ENCODE measurements at places on chromosomes 6 and 20. TPM values are rescaled to one million over a fixed set of nuclear protein-coding genes. Genes with fewer than 3 reads are reported as not detected.

GRCh38 chr6:25423358-25423757, 144.2 kb downstream of the CARMIL1 start:
- DNase-seq, result no peak

GRCh38 chr6:42147138-42147562, 4.7 kb upstream of the C6orf132 start:
- no peak for DNase-seq

DNA sequence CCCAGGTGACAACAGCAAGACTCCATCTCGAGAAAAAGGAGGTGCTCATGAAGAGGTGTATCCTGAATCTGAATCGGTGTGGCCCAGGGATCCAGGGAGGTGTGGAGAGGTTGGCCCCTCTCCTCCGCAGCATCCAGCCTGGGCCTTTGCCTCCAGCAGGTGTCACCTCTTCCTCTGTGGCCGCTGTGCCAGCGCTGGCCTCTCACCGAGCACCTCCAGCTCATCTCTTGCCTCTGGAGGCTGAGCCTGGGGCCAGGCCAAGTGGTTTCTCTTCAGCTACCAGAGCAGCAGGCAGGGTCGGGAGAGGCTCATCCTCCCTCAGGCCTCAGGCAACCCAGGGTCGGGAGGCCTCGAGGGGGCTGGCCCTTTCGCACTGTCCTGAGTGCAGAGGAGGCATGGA, 1.2 kb upstream of the COL20A1 start:
- DNase-seq, result no peak

DNA sequence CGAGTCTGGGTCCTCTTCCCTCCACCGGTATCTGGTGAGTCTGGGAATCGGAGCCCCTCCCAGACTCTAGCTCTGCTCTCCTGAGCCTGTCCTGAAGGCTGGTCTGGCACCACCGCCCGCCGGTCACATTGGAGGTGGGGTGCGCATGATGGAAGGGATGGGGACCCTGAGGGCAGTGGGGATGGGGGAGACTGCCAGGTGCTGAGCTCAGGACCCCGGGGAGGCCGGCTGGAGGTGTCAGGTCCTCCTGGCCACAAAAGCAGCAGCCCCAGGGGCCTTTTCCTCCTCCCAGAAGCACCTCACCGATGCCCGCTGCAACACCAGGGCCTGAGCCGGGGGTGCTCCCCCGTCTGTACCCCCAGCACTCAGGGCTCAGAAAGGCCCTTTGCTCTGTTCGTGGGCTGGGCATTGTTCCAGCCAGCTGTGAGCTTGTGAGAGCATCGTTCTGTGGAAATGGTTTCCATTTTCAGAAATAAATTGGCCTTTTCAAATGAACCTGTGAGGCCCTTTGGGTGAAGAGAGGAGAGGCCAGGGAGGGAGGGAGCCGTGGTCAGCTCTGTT, 2.5 kb upstream of the NPBWR2 start:
- DNase-seq, result no peak

- DNase-seq, result no peak
Measured at GRCh38 chr6:7809346-7809745, 83.4 kb downstream of the BMP6 start.

GRCh38 chr6:167150941-167151549, 6.7 kb downstream of the GPR31 start:
- DNase-seq, result peak; percentile 9

GRCh38 chr6:84249724-84250123, 22.3 kb upstream of the CEP162 start:
- DNase-seq, result no peak

DNA sequence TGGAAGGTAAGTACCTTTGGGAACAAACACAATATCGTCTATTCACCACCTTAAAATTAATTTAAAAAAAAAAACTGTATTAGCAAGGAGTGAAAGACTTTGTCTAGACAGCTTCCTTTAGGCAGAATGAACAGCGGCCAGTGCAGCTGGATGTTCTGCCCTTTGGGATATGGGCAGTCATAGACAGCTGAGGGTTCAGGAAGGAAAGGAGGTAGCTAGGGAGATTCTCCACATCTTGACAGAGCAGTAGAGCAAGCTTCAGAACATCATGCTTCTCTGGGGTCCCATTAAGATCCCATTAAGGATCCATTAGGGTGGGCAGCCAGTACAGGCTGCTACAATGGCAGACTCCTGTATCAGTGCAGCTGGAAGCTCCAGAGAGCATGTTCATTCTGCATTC, 46.5 kb upstream of the PLCB4 start:
- DNase-seq, result no peak

GRCh38 chr6:166411271-166411670, 28.5 kb upstream of the MPC1 start:
- peak; percentile 26 for DNase-seq

GRCh38 chr6:81847866-81848265, 95.4 kb upstream of the TENT5A start:
- no peak for DNase-seq

GRCh38 chr6:26175428-26176181, 88.4 kb downstream of the HFE start:
- no peak for DNase-seq

DNA sequence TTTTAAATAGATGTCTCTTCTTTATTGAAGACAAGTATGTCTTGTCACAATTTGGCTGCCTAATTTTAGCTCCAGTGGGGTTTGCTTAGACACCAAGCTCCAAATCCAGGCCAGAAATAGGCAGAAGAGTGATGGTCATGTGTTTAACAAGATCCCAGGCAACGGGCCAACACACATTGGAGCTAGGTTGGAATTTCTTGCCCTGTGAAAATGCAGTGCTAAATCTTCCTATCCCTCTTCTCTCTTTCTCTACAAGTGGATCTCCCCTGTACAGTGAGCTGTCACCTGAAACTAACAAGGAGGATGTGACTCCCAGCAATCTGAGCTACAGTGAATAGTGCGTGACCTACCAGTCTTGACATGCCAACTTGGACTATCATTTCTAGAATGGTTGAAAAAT, 65.3 kb upstream of the VGLL2 start:
- DNase-seq, result no peak

GRCh38 chr6:78594668-78595066, 272.7 kb upstream of the IRAK1BP1 start:
- DNase-seq, result no peak

- DNase-seq, result no peak
Measured at GRCh38 chr6:33280539-33280938, 3.6 kb downstream of the B3GALT4 start.

GRCh38 chr20:62832212-62832922, 15.5 kb downstream of the COL9A3 start:
- DNase-seq, result no peak

GRCh38 chr6:156776470-156776839, 723 bp upstream of the ARID1B start:
- no peak for DNase-seq

DNA sequence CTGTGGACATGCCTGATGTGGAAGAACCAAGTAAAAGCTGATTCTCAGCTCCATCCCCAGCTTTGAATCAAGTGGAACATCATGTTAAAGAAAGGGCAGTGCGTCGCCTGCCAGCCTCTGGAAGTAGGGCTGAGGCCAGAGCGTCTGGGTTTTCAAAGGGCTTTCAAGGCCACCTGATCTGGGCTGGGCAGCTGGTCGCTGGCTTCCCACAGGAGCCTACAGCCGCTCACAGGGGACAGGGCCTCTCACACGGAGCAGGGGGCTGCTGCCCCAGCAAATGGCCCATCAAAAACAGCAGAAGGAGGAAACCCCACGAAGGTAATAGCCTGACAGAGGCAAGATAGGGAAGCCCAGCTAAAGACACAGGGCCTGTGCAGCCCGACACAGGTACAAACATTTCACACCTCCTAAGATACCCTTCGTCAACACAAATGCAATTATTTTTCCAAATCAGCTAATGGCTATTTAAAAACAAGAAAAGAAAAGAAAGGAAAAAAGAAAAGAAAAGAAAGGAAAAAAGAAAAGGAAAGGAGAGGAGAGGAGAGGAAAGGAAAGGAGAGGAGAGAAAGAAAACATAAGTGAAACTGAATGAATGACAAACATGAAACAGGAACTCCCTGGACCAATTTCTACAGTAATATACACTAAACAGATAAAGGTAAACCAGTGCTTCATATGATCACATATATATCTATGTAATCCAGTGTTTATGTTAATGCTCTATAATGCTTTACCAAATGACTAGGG, 24.8 kb downstream of the RRBP1 start:
- DNase-seq, result peak; percentile 25

The EPHA7 gene
- not detected for total RNA-seq

The ASIP gene
- total RNA-seq, result not detected

The UTRN gene
- total RNA-seq, result 63.4 TPM

The PLAGL2 gene
- total RNA-seq, result 51.3 TPM

The SCP2D1 gene
- total RNA-seq, result not detected

The ULBP3 gene
- total RNA-seq, result not detected

The CFAP61 gene
- total RNA-seq, result not detected

The PLCG1 gene
- 153 TPM for total RNA-seq

The LGSN gene
- not detected for total RNA-seq
